ENCODE measurements at places on chromosomes 1 and 21. TPM values are rescaled to one million over a fixed set of nuclear protein-coding genes. Genes with fewer than 3 reads are reported as not detected.

- no peak for DNase-seq
These were observed 25.9 kb downstream of the GREM2 start for GRCh38 chr1:240586006-240586405.

DNA sequence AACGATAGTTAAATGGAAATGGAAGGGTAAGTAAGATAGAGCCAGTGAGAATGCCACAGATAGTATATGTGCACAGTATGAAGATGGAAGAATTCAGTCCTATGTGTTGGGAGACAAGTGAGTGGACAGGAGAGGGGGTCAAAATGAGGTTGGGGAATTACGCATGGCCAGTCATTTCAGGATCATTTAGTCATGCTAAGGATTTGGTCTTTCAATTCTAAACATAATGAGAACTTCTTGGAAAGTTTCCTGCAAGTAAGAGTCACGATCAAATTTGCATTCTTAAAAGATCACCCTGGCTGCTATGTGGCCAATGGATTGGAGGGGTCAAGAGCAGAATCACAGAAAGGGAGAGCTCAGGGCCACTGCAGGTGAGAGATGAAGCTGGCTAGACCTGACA is 64.0 kb upstream of the KCNK2 start:
- no peak for DNase-seq

The FCMR gene
- total RNA-seq, result 1.3 TPM

DNA sequence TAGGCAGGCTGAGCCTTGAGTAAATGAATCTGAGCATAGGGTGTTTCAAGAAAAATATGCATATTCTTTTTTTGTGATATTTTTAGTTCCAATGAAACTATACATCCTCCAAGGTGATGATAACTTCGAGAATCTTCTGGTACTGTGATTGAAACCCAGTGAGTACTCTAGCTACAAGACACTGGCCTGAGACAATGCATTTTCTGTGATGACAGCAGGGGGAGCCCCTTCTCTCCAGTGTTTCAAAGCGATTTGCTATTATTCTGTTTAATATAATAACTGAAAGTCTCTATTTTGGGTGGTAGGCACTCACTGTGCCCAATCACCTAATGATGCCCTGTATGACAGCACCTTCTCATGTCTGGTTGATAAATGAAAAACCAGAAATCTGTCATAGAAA is 12.1 kb downstream of the IRF2BP2 start:
- DNase-seq, result peak; percentile 47

- no peak for DNase-seq
These were observed 25.3 kb upstream of the SHCBP1L start for GRCh38 chr1:182978151-182978853.

The FCRLA gene
- total RNA-seq, result not detected

The CNN3 gene
- total RNA-seq, result 137 TPM
